ENCODE measurements at places on chromosomes 16 and 17.

- DNase-seq = no peak
These were observed 18.9 kb downstream of the C17orf75 start for GRCh38 chr17:32323046-32323445.

DNA sequence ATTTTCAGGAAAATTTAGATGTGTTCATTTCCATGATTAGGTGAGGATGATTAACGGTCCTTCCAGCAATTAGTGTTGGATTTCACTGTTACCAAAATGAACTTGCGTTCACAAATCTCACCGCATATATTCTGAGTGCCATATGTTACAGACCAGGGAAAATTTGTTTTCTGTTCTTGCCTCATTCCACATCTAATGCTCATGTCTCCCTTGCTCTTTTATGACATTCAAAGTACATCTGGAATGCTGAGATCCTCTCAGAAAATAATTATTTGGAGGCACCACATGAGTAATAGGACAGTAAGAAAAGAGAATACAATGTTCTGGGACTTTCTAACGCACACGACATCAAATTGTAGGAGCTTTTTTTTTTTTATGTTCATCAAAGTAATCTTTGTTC lies 406.5 kb downstream of the SHISA9 start:
- DNase-seq = no peak

DNA sequence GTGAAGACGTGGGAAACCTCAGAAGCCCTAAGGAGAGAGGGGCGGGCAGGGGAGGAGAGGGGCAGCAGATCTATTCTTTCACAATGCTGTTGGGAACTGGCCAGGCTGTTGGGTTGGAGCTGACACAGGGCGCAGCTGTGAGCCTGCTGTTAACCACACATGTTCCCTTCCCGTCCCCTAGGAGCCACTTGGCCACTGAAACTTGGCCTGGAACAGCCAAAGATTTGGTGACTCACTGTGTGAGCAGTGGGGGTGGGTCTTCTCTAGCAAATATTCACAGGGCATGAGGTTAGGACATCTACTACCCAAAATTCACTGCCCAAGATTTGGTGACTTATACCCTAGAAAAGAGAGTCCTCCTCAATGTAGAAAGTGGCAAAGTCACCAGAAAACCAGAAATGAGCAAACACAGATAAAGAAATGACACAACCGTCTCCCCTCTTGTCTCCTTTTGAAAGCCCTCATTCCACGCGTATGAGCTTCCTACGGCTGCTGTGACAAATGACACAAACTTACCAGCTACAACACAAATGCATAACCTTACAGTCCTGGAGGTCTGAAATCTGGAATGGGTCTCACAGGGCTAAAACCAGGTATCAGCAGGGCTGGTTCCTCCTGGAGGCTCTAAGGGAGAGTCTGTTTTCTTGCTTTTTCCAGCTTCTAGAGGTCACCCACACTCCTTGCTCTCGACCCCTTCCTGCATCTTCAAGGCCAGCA lies 6.3 kb downstream of the TBC1D16 start:
- DNase-seq = no peak

DNA sequence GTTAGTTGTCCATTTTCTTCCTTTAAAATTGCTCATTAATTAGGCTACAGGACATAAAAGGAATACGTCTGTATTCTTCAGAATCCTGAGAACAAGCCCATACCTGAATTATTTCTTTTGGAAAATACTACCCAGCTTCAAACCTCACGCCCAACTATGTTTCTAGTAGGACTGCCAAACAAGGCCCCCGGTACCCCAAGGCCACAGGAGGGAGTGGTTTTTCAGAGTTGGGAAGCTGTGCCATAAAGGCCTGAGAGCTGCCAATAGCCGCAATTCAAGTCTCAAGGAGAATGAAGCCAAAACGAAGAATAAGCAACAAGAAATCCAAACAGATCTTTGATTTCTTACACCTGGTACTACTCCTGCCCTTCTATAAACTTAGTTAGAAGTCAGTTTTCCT lies 48.3 kb downstream of the UBE2G1 start:
- DNase-seq = no peak

- DNase-seq = no peak
These were observed 68.1 kb upstream of the CACNG3 start for GRCh38 chr16:24188021-24188542.

- DNase-seq = no peak
These were observed 7.7 kb upstream of the GRIN2A start for GRCh38 chr16:10189861-10190390.

GRCh38 chr16:57866529-57866918 lies 64.2 kb upstream of the KIFC3 start:
- DNase-seq = no peak

GRCh38 chr16:17984810-17985209 lies 351.7 kb downstream of the NPIPA8 start:
- no peak for DNase-seq

DNA sequence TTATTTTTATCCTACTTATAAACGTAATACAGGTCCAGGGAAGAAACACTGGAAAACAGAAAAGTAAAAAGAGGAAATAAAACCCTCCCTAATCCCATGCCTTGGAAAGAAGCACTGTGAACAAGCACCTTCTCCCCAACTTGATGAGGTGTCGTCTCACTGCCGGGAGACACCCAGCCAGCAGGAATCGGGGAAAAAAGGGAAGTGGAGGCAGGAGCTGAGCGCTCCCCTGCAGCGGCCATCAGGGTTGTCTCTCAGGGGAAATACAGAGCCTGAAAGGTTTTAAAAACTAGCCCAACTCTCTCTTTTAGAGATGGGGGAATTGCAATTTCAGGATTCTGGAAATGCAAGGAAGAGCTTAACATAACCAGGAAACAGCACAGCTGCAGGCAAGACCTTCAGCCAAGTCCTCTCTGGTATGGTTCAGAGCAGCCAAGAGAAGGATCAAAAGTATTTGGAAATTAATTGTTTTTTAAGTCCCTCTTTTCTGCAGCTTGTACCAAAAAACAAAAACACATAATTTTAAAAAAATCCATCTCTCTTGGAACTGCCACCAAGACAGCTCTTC lies 96.3 kb upstream of the RCVRN start:
- DNase-seq = no peak

GRCh38 chr17:1714427-1714979 lies 4.3 kb upstream of the TLCD2 start:
- peak; percentile 40 for DNase-seq

- no peak for DNase-seq
These were observed 7.7 kb downstream of the MTHFSD start for GRCh38 chr16:86547286-86547685.

GRCh38 chr17:48297825-48298224 lies 132.2 kb downstream of the SKAP1 start:
- DNase-seq = no peak

GRCh38 chr17:77926981-77927380 lies 31.5 kb upstream of the TNRC6C start:
- no peak for DNase-seq

- DNase-seq = peak; percentile 42
These were observed 424 bp downstream of the HOXB2 start for GRCh38 chr17:48544349-48545021.

GRCh38 chr16:20676268-20676825 lies 21.1 kb downstream of the ACSM1 start:
- DNase-seq = no peak

DNA sequence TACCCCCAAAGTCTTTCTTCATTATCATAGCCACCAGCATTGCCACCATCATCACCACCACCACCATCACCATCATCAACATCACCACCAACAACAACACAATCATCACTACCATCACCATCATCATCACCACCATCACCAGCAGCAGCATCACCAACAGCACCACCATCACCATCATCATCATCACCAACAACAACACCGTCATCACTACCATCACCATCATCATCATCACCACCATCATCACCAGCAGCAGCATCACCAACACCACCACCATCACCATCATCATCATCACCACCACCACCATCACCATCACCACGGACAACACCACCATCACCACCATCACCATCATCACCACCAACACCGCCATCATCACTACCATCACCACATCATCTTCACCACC lies 500 bp upstream of the TMEM114 start:
- DNase-seq = no peak

DNA sequence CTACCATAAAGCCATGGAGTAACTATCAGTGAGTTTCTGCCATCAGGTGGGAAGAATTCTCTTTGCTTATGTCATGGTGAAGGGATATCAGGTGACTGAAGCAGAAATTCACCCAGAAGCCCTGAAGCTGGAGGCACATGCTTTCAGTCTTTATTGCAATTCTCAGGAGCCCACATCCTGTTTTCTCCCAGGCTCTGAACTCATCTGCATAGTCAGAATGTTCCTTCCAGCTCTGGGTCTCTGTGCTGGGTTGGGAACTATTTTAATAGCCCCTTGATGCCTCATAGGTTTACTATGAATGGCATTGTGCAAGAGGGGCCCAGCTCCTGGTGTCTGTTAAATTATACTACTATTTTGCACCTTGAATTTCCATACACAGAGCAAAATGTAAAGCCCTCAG lies 198.4 kb upstream of the SOX9 start:
- no peak for DNase-seq

GRCh38 chr17:35578929-35579432 lies 610 bp upstream of the PEX12 start:
- no peak for DNase-seq

DNA sequence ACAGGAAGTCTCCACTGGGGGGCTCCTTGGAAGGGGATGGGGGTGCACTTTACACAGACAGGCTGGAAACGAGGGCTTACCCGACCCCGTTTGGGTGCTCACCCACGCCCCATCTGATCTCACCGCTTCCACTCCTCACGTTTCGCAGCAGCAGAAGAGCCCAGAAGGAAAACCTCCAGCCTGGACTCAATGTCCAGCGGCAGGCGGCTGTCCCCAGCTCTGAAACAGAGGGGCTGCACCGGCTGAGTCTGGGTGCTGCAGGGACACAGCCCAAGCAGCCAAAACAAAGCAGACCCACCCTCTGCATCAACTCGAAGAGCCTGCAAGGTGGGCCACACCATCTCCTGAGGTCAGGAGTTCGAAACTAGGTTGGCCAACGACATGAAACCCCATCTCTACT lies 3.9 kb downstream of the MEAK7 start:
- DNase-seq = no peak

GRCh38 chr16:23519282-23519681 lies 9.0 kb upstream of the GGA2 start:
- DNase-seq = no peak

DNA sequence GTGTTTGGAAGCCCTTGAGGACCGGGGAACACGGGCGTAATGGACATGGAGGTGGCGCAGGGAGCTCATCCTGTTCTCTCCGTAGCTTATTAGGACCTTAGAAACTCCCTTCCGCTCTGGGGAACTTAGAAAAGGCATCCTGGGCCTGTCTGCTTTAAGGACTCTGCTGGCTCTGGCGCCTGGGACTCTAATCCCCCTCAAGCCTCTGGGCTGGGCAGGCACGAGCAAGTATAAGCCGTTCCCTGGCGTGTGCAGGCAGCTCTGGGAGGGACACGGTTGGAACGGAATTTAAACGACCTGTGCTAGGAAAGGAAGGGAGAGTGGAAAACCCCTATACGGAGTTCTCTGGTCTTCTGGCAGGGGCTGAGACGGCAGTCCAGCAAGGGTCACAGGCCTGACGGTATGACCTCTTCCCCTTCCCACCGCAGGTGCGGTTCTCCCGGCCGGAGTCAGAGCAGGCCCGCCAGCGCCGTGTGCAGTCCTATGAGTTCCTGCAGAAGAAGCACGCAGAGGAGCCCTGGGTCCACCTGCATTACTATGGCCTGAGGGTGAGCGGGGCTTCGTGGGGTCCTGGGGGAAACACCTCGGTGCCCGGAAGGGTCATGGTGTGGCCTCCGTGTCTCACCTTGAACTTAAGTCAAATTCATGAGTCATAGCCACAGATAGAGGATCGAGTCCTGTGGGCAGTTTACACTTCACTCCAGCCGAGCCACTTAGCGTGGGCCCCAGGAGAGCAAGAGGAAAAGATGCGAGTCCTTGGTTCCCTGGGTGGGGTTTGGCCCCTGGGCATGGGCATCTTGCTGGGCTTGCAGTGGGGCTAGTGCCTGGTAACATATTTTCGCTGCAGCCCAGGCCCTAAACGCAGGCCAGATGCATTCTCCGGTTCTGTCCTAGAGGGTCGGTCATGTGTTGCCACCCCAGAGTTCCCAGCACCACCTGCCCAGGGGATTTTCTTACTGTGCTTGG lies 17.7 kb downstream of the POLR3E start:
- no peak for DNase-seq

DNA sequence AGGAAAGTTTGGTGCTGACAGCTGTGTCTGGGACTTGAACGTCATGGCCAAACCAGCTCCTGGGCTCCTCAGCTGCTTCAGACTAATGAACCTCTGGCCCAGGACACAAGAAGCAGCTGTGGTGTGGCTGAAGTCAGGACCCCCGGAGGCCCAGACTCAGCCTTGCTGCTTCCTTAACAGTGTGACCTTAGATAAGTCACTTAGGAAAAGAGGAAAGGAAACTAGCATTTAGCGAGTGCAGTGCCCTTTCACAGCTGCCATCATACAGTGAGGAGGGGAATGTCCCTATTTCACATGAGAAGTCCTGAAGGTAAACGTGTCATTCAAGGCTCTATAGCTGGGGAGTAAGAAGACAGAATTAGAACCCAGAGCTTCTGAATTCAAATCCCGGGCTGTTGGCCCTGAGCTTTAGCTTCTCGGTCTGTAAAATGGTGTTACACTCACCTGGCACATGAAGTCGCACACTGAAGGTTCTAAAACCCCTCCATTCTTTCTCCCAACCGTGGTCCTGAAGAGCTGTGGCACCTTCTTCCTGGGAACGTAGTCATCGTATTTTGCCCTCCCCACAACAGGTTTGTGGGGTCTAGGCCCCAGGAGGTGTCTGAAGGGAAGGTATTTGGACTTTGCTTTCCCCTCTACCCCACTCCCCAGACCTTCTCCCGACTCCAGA lies 910 bp upstream of the RAMP2 start:
- DNase-seq = no peak

GRCh38 chr17:17071531-17072360 lies 29.5 kb downstream of the MPRIP start:
- DNase-seq = no peak

GRCh38 chr17:31645351-31645750 lies 213.7 kb downstream of the COPRS start:
- DNase-seq = no peak

GRCh38 chr17:66331038-66331816 lies 28.8 kb downstream of the PRKCA start:
- DNase-seq = peak; percentile 30

DNA sequence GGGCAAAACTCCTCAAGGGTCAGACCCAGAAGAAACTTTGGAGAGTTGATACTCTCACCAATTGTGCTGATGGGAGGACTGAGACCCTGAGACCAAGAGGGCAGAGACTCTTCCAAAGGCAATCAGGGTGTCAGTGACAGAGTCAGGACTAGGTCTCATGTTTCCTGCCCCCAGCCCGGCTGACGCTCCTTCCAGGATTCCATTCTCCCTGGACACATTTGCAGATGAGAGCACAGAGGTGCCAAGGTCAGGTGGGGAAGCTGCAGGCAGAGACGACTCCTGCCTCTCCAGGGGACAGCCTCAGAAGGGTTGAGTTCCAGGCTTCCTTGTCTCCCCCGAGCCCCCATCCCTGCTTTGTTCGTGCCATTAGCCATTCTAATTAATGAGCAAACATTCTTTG lies 174.1 kb downstream of the WSCD1 start:
- no peak for DNase-seq

DNA sequence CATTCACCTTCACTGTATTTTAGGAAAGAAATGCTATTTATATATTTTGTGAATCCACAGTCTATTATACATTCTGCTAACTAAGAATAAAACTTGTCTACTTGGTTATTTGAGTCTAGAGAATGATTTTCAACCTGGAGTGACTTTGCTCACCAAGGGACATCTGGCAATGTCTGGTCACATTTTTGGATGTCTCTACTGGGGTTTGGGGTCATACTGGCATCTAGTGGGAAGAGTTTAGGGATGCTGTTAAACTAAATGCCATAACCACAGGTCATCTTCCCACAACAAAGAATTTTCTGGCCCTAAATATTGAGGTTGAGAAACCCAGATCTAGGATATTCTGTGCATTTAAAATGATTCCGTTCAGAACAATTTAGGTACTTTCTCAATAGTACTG lies 26.0 kb downstream of the KCNJ16 start:
- no peak for DNase-seq

All from activated CD4-positive, alpha-beta memory T cell treated with anti-CD3 and anti-CD28 coated beads, Interleukin-2, amount 10 ng/mL, durations not matched to agents 7 days and 5 days (primary cell).